Activated CD8-positive, alpha-beta T cell treated with anti-CD3 and anti-CD28 coated beads, Interleukin-2, amount 10 ng/mL, durations not matched to agents 7 days and 5 days (primary cell): ENCODE measurements at places on chromosomes 3 and 15.

DNA sequence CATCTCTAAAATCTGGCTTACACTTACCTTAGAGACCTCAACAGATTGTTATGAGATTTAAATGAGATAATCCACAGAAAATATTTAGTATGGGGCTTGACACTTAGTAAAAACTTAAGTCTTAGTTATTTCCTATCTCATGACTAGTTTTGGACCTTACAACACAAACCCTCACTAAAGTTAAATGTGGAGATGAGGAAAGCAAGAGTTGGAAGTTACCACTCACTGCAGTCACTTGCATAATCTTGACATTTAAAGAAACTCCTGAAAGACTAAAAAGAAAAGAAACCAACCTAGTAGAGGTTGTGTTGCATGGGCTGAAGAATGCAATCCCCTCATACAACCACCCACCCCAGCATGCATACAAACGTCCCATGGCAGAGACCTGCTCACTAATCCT, 40.1 kb downstream of the ITGB5 start:
- no peak for DNase-seq

DNA sequence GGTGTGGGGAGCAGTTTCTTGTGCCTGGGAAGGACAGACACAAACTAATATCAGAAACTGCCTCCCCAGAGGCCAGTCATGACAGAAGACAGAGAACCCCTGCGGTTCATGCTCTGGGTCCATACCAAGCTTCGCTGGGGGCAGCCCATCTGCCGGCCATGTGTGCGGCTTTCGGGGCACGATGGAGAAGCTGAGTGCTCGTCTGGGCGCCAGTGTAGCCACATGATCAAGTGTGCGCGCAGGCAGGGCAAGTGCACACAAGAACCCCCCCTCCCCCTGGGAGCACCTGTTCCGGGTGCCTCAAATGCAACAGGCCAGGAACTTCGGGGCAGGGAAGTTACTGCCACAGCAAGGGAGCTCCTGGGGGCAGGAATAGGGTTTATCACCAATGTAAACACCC, 1.8 kb downstream of the ADAMTS17 start:
- DNase-seq = no peak

DNA sequence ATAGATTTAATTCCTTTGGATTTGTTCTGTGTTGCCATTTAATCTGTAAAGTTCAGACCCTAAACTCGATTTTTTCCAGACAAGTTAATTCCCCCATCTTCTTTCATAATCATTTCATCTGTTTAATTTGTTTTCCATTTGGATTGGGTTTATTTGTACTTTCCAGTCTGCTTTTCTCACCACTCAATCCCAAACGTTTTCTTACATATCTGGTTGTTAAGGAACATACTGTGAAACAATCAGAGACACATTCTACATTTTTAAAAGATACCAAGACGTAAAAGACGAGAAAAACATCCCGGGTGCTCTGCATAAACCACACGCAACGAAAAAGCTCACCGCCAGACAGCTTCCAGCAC, 13.0 kb upstream of the ONECUT1 start:
- no peak for DNase-seq

- no peak for DNase-seq
Measured at GRCh38 chr3:1232276-1232675, 139.5 kb downstream of the CNTN6 start.

- no peak for DNase-seq
Measured at GRCh38 chr3:194900854-194901522, 215.3 kb downstream of the FAM43A start.

- DNase-seq = no peak
Measured at GRCh38 chr3:178561239-178561638, 25.0 kb downstream of the KCNMB2 start.

DNA sequence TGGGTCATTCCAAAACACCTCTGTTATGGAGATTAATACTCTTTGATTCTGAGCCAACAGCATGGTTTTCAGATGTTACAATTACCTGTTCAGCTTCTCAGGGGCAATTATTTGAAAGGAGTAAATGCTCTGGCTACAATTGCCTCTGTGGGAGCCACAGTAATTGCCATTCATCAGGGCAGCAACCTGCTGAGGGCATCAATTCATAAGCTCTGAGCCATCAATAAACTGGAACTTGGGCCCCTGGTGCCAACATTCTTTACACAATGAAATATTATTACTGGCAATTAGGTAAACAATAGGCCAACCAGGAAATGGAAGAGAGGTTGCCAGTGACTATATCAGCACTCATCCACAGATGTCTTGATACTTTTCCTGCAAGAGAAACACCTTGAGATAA, 660.8 kb downstream of the MECOM start:
- DNase-seq = no peak

DNA sequence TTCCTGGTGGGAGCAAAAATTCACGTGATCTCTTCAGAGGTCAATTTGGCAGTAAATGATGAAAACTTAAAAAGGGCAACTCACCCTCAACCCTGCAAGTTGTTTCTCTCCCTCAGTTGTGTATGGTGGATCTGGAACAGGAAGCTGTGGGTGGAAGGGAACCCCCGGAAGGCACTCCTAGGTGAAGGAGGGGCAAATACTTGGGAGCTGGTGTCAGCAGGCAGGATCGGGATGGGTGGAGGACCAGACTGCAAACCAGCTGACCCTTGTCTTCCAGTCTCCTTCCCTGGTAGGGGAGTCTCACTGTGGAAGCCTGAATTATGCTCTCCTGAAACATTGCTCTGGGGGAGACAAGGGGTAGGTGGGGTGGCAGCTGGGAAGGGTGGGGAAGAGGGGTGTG, 33.5 kb downstream of the PRR23E start:
- no peak for DNase-seq

DNA sequence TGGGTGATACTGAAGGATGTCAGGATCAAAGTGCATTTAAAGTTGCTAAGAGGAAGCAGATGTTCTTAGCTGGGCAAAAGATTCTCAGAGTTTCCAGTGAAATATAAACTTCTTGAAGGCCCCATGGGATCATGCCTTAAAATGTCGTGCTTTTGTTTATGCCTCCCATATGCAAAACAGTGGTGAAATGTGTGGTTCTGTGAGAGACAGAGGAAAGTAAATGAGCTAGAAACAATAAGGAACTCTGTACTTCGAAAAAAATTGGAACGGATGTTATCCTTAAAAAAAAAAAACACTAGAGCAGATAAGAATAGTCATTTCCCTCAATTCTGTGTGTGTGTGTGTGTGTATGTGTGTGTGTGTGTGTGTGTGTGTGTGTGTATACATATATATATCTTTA, 497.0 kb upstream of the TBL1XR1 start:
- DNase-seq = no peak

DNA sequence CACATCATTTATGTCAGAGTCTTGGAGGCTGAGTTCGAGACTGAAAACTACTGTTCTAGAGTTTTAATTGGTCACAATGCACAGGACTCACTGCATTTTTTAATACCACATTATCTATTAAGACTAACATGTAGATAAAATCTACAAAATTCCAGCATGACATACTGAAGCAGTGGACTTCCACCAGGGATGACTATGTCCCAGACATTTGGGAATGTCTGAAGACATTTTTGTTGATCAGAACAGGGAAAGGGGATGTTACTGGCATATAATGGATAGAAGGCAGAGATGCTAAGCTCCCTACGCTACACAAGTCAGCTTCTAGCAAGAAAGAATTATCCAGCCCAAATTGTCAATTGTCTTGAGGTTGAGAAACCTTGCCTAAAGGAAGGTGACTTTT, 419.0 kb upstream of the TGFBR2 start:
- no peak for DNase-seq
